Activated CD8-positive, alpha-beta memory T cell treated with anti-CD3 and anti-CD28 coated beads for 24 hours (primary cell): ENCODE measurements at places on chromosomes 5 and 9.

GRCh38 chr5:172705576-172706084 is 64.6 kb downstream of the NEURL1B start:
- DNase-seq: no peak

GRCh38 chr5:111454776-111455175 is 57.6 kb downstream of the STARD4 start:
- DNase-seq: no peak

DNA sequence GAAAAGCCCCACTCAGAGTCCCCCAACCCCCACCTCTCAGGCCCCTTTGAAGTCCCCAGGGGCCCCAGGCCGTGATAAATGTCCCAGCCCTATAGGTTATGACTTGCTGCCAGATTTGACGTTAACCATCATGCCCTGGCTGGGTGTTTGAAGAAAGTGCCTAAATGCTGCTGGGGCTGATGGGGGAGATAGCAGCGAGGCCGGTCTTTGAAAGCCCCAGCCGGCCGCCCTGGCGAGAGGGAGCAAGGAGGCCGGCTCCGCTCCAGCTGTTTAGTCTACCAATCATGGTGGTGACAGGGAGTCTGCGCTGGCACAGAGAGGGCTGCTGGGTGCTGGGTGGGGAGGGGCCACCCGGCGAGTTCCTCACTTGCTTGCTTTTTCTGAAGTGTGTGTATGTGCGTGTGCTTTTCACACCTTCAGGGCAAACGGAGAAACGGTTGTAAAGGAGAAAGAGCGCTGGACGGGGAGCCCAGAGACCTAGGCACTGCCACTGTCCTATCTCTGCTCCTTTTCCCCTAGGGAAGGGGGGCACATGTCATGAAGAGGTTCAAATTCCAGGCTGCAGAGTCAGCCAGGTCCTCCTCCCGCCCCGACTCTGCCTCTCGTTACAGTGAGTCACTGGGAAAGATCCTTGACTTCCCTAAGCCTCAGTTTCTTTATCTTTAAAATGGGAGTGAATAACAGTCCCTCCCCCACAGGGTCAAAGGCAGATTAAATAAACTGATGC is 126.1 kb upstream of the HAND1 start:
- no peak for DNase-seq

GRCh38 chr9:100473276-100474081 is 530 bp downstream of the TMEFF1 start:
- DNase-seq: peak; percentile 76

- no peak for DNase-seq
These were observed 1696.0 kb upstream of the CDH9 start for GRCh38 chr5:28734396-28734795.

DNA sequence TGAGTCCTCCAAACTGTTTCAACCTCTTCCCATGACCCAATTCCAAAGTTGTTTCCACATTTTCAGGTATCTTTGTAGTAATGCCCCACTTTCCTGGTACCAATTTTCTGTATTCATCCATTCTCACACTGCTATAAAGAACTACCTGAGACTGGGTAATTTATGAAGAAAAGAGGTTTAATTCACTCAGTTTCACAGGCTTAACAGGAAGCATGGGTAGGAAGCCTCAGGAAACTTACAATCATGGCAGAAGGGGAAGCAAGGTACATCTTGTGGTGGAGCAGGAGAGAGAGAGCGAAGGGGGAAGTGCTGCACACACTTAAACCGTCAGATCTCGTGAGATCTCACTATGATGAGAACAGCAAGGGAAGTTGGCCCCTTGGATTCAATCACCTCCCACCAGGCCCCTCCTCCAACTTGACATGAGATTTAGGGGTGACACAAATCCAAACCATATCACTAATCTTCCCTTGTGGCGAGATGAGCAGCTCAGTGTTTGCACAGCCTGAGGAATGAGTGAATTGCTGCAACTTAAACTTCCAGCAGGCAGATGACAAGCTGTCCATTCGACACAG is 42.9 kb downstream of the TRIP13 start:
- DNase-seq: no peak
